ENCODE measurements at places on chromosomes 1 and 21.

DNA sequence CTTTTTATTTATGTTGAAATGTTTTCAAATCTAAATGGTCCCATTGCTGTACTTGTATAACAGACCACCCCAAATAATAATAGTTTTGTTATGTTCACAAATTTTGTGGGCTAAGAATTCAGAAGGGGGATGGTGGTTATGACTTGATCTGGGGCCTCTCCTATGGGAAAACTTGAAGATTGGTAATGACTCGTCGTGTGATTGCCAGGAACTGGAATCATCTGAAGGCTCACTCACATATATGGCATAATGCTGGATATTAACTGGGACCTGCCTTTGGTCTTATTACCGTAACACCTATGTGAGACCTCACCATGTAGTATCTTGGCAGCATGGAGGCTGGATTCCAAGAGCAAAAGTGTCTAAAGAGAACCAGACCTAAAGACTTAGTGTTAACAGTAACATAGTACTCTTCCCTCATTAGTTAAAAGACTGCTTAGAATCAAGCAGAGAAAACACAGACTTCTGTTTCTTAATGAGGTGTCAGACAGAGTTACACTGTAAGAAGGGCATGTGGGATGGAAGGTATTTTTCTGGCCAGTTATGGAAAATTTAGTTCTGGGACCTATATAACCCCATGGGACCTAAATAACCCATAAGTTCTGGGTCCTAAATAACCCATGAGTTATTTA, 11.9 kb downstream of the LYPLAL1 start:
- DNase-seq, result no peak

- no peak for DNase-seq
Measured at GRCh38 chr1:185960422-185961321, 226.5 kb downstream of the HMCN1 start.

DNA sequence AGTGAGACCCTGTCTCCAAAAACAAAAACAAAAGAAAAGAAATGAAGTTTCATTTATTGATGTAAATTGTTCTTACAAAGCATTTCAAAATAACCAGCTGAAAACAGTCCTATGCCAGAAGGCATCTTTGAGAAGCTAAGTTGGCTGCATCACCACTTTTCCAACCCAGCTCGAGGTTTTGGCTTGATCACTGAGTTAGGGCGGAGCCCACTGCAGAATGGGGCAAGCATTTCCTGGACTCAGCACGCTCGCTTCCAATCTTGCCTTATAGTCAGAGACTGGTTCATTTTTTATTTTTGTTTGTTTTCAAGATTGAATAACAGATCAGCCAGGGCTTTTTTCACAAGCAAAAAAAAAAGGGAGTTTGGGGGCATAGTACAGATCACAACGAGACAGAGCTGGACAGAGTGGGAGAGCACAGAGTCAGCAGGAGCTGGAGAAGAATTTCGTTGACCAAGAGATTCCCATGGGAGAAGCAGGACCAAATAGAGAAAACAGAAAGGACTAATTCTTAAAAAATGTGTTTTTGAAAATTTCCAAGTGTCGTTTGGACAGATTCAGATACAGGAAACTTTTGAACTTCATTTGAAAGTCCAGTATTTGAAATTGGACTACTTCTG, 23.5 kb upstream of the COL6A1 start:
- no peak for DNase-seq

DNA sequence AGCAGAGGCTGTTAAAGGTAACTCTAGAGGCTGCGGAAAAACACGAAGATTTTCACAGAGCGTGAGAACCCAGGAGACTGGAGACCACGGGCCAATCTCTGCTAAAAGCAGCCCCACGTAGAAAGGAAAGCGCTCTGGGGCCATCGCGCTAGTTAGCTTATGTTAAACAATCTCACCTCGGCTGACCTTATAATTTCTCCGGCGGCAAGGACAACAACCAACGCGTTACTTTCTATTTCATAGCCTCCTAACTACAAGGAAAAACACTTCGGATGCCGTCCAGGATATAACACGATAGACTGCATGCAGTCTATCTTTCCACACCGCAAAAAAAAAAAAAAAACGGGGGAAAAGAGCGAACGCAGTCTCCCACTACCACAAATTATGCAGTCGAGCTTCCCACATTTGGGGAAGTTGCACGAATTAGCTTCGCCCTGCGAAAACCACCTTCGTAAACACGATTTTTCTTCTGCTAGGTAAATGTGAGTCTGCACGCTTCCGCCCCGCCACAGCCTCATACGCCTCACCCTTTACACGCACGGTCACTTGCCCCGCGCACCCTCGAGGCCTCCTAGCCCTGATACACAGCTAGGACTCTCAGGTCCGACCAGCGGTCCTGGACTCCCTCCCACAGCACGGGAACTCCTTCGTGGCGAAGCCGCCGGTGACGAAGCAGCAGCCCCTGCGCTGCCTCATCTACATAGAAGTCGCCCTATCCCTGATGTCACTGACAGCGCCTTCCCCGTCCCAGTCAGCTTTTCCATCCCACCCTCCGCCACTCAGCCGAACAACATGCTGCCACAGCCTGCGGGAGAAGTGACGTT, 87.8 kb downstream of the PRKAB2 start:
- peak; percentile 97 for DNase-seq

- DNase-seq, result no peak
Measured at GRCh38 chr1:186093437-186093836, 281.6 kb downstream of the TPR start.

- DNase-seq, result no peak
Measured at GRCh38 chr1:197441999-197442414, 174.0 kb downstream of the CRB1 start.

DNA sequence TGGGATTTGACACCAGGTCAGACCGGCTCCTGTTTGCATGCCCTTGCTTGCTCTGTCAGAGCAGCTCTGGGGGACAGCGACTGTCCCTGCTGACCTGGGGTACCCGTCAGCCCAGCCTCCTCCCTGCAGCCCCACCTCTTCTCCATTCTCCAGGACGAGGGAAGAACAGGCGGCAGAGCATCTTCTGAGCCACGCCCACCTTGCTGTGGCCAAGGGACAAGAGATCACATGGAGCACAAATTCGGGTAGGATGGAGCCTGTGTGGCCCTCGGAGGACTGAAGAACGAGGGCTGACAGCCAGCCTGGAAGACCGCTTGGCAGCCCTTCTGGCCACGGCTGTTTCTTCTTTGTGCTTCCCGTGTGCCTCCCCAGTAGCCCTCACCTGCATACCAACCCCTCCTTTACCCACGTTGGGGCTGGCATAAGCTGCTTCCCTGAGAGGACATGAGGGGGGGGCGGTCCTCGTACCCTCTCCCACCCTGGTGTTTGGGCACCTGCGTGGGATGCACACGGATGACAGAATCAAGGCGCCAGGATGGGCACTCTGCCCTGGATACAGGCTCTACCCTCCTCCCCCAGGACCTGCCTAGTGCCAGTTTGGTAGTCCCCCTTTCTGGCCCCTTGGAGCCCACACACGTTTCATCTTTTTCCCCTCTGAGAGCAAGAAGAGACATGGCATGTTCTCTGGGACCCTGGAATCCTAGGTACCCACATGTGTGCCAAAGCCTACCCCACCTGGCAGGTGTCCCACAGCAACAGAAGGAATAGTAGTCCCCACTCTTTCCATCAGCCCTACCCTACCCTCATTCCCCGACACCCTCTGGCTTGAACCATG, 26.9 kb downstream of the CDK18 start:
- DNase-seq, result no peak

DNA sequence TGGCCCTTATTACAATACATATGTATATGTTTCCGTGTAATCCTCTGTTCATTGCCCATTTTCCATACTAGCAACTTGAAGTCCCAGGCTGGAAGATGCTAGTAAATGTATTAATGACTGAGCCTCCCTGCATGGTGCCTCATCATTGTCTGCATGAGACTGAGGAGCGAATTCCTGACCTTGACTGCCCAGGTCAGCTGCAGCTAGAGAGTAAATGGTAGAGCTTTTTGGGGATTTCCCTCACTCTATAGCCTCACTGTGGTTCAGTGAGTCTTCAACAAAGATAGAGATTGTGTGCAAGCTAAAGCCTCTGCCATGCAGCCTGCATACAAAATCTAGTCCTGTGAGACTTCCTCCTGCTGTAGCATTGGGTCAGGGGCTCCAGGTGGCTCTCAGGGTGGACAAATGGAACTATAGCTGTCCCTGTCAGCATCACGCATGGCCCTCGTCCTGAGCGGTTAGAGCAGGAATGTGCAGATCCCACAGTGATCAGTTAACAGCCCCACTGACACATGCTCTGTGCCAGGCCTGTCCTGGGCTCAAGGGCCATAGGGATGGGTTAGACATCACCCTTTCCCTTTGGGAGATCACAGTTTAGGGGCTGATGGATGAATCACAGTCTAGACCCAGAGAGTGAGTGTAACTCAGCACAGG, 741.7 kb downstream of the MATN1 start:
- no peak for DNase-seq

DNA sequence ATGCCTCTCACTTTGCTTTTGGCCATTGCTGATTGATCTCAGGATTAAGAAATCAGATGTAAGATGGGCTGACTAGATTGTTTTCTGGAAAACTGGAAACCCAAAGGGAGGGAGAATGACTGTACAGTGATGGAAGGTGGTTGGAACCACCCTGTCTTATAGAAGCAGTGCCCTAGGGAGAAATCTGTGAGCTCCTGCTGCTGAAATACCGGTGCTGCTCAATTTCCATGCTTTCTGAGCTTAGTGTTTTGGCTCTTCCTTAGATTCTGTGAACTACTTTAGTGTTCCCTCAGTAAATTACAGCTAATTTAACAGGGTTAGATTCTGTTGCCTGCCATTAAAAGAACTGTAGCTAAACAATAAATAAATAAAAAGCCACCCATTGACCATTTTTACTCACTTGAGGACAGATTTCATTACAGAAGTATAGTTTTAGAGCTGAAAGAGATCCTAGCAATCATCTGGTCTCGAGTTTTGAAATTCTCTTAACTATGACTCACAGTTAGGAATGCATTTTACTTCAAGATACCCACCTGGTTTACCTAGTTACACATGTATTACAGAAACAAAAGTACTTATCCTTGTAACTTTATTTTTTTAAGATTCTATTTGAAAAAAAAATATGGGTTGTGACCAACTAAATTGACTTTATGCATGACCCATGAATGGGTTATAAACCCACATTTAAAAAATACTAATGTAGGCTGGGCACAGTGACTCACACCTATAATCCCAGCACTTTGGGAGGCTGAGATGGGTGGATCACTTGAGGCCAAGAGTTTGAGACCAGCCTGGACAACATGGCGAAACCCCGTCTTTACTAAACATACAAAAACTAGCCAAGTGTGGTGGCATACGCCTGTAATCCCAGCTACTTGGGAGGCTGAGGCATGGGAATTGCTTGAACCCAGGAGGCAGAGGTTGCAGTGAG, 33.2 kb downstream of the CAMSAP2 start:
- no peak for DNase-seq

GRCh38 chr1:109239409-109240068, 9.8 kb upstream of the CELSR2 start:
- no peak for DNase-seq

- no peak for DNase-seq
Measured at GRCh38 chr21:21246007-21246406, 247.8 kb downstream of the NCAM2 start.

GRCh38 chr1:245771511-245772281, 616.9 kb downstream of the KIF26B start:
- DNase-seq, result no peak

DNA sequence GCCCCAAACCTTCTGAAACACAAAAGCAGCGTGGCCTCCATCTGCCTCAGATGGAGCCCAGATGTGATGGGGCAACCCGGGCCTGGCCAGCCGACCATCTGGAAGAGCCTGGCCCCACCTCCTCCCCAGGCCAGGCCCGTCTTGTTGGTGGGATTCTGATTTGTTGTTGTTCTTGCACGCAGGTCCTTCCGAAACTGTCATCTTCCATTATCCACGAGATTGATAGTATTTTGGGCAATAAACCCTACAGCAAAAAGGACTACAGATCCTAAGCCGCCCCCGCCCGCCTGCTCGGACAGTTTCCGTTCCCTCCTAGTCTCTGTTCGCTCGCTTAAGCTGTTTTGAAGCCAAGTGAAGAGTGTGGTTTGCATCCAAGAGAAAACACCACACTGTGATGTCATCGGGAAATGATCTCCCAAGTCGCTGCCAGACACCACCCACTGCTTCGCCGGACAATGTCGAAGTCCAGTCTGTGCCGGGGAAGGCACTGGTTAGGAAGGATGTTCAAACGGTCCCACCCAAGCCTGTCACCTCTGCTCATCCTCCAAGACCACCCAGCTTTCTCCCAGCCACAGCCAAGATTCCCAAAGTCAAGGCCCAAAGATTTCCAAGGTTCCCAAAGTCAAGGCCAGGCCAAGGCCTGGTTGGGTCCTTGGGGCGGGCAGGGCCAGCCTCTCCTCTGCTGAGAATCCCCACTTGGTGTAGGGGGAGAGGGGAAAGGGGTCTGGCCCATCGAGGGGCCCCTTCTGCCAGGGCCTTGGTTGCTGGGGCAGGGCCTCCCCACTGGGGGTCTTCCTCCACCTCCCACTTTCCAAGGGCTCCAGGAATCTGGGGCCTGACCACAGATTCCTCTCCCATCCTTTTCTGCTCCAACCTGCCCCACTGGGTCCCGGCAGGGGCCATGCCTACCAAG, 52.9 kb downstream of the KCNAB2 start:
- no peak for DNase-seq

DNA sequence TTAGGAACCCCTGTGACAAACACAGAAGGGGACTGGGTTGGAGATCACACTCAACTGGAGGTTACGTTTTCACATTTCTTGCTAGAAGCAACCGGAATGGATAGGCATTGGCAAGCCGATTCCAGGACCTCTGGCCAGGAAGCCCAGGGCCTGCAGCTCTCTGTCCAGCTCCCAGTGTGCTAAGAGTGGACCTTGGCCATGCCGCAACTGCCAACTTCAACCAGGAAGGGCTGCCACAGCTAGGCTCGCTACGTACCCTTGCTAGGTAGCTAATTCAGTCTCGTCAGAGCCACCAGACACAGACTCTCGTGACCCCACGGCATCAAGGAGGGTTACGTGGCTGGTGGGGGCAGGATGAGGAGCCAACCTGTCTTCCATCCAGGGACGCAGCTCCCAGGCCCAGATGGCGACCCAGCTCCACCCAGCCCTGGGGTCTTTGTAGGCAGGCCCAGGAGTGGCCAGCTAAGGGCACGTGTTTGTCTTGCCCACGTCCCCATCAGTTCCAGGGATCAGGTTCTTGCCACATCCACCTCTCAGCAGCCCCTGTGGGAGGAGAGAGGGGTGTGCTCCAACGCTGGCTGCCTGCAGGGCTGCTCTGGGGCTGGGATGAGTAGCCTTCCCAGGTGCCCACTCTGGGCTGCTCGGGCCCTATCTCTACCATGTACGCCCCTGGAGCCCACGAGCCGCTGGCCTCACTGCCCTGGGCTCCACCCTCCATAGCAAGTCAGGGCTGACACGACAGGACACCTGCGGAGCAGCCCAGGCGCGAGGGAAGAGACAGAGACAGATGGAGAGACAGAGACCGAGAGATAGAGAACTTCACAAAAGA, 39.2 kb downstream of the UBE2G2 start:
- no peak for DNase-seq

All from COLO829 (cell line).